Kidney (tissue), 22 donors: ENCODE measurements at places on chromosomes 12 and 14. TPM values are rescaled to one million over a fixed set of nuclear protein-coding genes. Genes with fewer than 3 reads are reported as not detected.
A peak's percentile ranks its signal among the peaks of the same experiment; 100 is the strongest.

KRT6C gene
- not detected for total RNA-seq

CDKN3 gene
- total RNA-seq: 1.2 TPM

FRS2 gene
- total RNA-seq: 31.4 TPM

TAS2R19 gene
- 4.6 TPM for total RNA-seq

TDRD9 gene
- total RNA-seq: 6.6 TPM

MAP1LC3B2 gene
- total RNA-seq: 2.1 TPM

ANKS1B gene
- 5.8 TPM for total RNA-seq

PCNX1 gene
- 55.2 TPM for total RNA-seq

- no peaks in the 10 kb centered on the region for H3K27me3 ChIP-seq
- DNase-seq: no peak
- H3K4me1 ChIP-seq: no peaks in the 10 kb centered on the region
These were observed 28.7 kb upstream of the CD9 start for GRCh38 chr12:6171409-6172015.

DNA sequence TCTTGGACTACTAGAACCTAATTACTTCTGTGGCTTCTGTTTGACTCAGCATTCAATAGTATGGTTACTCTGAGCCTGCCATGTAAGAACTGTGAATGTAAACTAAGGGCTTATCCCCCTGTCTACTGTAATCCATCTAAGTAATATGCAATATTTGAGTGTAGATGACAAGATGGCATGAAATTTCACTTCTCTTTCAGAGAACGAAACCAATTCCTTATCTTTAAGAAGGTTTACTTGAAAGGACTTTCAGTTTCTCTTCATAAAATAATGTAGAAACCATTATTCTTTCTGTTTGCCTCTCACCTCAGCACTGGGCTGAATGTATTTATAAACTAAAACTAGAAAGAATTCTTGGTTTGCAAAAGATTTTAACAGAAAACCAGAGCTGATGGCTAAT is 60.4 kb upstream of the ARID2 start:
- no peak overlapping the region for H3K27ac ChIP-seq
- H3K4me3 ChIP-seq: no peak overlapping the region
- H3K4me1 ChIP-seq: no peaks in the 10 kb centered on the region
- no peaks in the 10 kb centered on the region for H3K36me3 ChIP-seq

- no peaks in the 10 kb centered on the region for H3K27me3 ChIP-seq
- no peaks in the 10 kb centered on the region for H3K36me3 ChIP-seq
- H3K4me3 ChIP-seq: no peak overlapping the region
- H3K4me1 ChIP-seq: peaks cover 7% of the 10 kb centered on the region
- H3K27ac ChIP-seq: peak overlapping the region; percentile 2
- DNase-seq: no peak
These were observed 76.7 kb upstream of the EIF5 start for GRCh38 chr14:103257211-103257962.

DNA sequence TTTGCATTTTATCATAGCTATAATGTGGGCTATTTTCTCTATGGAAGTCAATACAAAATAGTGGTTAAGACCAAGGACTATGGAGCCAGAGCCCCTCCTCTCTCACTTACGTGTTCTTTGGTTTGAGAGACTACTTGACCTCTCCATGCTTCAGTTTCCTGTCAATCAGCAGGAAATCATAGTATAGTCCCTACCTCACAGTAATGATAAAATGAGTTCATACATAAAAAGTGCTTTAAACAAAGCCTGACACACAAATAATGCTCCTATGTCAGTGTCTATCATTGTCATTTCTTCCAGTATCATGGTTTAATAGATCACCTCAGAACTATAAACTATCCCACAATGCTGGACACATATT is 90.4 kb downstream of the MED13L start:
- no peak for DNase-seq
- H3K27me3 ChIP-seq: no peaks in the 10 kb centered on the region
- H3K27ac ChIP-seq: no peak overlapping the region
- H3K36me3 ChIP-seq: no peaks in the 10 kb centered on the region

GRCh38 chr12:105559310-105559709 is 228.8 kb downstream of the C12orf75 start:
- H3K27me3 ChIP-seq: no peaks in the 10 kb centered on the region
- peaks cover 6% of the 10 kb centered on the region for H3K4me1 ChIP-seq
- peak; percentile 59 for DNase-seq
- H3K36me3 ChIP-seq: no peaks in the 10 kb centered on the region

- H3K4me1 ChIP-seq: no peaks in the 10 kb centered on the region
- DNase-seq: peak; percentile 68
- peak overlapping the region; percentile 55 for H3K4me3 ChIP-seq
- no peaks in the 10 kb centered on the region for H3K27me3 ChIP-seq
These were observed 666 bp downstream of the FMNL3 start for GRCh38 chr12:49706351-49707127.

DNA sequence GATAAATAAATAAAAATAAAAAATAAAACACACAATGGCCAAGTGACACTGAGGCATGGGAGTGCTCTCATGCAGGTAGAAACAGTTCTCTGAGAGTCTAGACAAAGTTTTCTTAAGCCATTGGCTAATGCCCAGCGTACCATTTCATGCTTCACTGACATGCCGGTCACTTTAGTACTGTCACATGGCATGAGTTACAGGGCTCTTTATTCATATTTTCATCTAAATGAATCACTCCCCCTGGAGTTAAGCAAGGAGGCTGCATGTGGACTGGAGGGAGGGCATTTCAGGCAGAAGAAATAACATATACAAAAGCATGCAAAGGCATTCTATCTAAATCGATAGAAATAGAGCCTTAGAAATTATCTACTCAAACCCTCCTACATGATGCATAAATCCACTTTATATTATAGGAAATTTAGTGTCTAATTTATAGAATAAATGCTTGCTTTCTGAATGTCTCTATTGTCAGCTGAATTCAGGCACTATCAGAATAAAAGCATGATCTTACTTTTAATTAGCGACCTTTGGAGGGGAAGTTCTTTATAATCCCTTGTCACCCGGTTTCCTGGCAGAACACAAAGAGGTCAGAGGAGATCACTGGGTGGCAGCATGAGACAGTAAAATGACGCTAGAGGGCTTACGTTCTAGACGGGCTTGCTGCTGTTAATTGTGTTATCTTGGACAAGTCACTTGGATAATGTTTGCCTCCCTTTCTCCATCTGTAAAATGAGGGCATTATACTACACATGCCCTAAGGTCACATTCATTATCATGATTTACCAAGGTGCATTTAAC is 17.5 kb downstream of the DYRK4 start:
- H3K36me3 ChIP-seq: no peaks in the 10 kb centered on the region
- no peak for DNase-seq
- no peaks in the 10 kb centered on the region for H3K4me1 ChIP-seq
- H3K4me3 ChIP-seq: no peak overlapping the region

DNA sequence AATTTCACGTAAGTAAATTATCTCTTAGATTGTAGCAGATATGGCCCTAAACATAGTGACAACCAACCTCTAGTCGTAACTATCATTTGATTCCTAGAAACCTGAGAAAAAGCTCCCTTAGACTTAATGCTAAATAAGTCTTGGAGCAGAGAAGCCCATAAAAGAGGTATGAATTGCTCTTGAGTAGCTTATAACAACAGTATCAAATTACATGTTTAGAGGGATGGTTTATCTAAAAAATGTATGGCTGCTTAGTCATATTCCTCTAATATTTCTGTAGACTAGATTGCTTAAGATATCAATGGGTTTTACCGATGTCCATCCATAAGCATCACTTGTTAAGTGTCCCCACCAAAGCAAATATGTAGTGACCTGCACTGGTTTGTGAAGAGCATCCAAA is 259.7 kb downstream of the NELL2 start:
- H3K36me3 ChIP-seq: no peaks in the 10 kb centered on the region
- DNase-seq: no peak
- no peak overlapping the region for H3K27ac ChIP-seq
